ENCODE measurements at places on chromosomes 4 and X.
A peak's percentile ranks its signal among the peaks of the same experiment; 100 is the strongest.

GRCh38 chr4:124386648-124387047 is 325.9 kb downstream of the ANKRD50 start:
- no peak for DNase-seq

DNA sequence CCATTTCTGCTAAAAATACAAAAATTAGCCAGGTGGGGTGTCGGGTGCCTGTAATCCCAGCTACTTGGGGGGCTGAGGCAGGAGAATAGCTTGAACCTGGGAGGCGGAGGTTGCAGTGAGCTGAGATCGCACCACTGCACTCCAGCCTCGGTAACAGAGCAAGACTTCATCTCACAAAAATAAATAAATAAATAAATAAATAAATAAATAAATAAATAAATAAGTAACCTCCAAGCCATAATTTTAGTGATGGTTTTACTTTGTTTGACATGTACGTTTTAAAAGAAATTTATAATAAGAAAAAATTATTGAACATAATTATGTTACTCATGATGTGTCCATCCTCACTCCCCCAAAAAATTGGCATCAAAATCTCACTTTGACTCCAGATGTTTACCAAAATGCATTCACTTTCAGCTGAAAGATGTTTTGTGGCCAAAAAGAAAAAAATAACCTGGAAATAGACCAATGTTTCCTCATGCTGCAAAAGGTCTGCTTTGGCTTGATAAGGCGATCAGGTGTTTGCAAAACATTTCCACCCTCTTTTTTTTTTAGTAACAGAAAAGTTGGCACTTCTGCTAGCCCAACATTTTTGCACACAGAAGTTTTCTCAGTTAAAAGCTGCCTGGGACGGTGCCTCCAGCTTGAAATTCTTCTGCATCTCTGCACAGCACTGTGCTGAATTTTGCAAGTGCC is 42.2 kb upstream of the DHRSX start:
- no peak for DNase-seq

- DNase-seq: no peak
Observed at GRCh38 chr4:90958256-90958895, 831.2 kb downstream of the CCSER1 start.

GRCh38 chr4:7780751-7781348 is 158.8 kb downstream of the AFAP1 start:
- no peak for DNase-seq

- no peak for DNase-seq
Observed at GRCh38 chrX:39174772-39175417, 373.6 kb downstream of the MID1IP1 start.

DNA sequence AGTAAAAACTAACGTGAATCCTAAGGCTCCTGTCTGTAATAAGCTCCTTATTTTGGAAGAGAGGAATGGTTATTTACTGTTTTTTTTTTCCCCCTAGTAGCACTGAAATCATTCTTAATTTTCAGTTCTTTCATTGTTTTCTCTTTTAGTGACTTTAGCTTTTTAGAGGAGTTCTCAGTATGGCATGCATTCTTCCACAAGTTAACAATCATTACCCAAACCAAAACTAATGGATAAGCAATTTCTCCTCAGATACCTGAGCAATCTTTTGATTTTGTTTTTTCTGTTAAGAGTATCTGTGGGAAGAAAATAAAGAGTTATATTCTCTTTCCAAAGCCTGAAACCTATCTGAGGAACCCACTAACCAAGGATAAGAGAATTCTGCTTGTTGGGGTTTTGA is 16.7 kb upstream of the PPA2 start:
- DNase-seq: no peak

DNA sequence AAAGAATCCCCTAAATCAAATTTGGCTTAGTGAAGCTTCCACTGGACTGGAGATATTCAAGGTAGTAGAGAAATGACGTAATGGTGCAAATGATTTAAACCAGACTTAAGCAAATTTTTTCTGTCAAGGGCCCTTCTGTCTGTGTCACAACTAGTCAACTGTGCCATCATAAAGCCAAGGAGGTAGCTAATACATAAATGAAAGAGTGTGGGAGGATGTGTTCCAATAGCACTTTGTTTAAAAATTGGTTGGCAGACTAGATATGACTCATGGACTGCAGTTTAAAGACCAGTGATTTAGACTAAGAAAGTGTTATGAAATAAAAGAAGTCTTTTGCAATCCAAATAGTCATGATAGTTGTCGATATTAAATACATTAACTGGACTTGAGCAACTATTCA is 24.3 kb upstream of the TEX13C start:
- DNase-seq: no peak

- DNase-seq: no peak
Observed at GRCh38 chr4:22648996-22649395, 43.7 kb upstream of the GBA3 start.

- DNase-seq: peak; percentile 11
Observed at GRCh38 chr4:53929955-53930798, 134.2 kb downstream of the CHIC2 start.

DNA sequence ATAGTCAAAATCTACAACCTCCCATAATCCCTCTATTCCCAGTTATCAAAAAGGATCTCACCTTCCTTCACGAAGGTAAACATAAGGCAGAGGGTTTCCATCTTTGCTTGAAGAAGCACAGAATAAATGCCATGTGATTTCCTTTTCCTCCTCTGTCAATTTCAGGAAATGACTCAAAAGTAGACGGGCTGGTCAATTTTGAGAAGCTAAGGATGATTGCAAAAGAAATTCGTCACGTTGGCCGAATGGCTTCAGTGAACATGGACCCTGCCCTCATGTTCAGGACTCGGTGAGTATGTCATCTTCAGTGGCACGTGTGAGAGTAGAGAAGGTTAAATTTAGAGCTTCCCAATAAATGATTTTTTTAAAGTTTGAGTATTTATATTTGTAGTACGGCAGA is 240.2 kb downstream of the RAPGEF2 start:
- no peak for DNase-seq

DNA sequence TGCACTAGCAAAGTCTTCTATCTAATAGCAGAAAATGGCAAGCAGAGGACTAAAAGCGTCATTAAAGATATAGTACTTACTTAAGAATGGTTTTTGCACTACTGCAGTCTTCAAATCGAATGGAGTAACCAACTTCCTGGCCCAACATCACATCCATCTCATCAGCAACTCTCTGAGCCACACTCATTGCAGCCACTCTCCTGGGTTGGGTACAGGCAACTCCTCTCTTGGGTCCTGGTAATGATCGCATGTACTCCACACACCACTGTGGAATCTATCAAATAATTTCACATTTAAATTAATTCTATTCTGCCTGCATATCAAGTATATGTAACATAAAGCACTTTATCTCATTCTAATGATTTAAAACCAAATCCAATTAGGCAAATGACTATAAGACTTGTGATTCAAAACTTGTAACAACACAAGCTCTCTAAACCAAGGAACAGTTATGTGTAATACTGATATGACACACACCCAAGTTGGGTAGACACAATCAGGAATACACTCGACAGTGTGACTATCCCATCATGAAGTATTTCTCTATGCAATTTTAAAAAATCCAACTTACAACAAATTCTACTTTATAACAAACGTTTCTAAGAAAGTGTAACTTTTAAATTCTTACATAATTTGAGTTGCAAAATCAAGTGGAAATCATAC is 13.6 kb downstream of the DHX15 start:
- no peak for DNase-seq

DNA sequence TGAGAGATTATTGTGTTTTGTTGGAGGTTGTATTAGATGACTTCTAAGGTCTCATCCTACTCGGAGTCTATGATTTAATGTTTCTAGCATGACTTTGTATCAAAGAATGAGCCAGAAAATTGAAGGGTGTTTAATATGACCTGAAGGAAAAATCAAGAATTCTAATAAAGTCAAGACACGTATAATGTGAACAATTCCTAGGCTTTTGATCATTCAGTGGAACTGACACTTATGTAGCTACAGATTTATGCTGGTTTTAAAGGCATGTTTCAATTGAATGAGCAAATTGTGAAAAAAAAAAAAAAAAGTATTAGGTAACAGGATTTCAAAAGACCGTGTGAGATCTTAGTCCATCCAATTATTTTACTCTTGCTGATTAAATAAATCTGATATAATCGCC is 64.9 kb downstream of the GRID2 start:
- no peak for DNase-seq

- DNase-seq: no peak
Observed at GRCh38 chr4:150007512-150007911, 70.7 kb upstream of the DCLK2 start.

DNA sequence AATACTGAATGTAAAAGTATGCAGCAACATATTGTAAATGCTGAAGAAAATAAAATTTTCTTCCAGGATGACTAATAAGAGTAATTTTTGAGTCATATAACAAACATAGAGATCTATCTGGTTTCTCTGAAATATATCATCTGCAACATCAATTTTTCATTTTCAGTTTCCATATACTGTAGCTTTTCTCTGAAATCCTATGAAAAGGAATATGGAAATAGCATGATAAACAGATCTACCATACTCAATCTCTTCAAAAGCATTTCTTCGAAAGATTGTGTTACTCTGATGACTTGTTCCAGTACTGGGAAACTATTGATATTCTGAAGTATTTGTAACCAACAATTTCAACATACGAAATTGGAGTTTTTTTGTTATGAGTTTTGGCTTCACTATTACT is 1156.7 kb downstream of the FAM133A start:
- DNase-seq: no peak

All from stimulated activated CD8-positive, alpha-beta memory T cell treated with anti-CD3 and anti-CD28 coated beads, Interleukin-7, amount 100 ng/mL, for 1 hour (primary cell).